ENCODE measurements at places on chromosomes 6 and 20.

DNA sequence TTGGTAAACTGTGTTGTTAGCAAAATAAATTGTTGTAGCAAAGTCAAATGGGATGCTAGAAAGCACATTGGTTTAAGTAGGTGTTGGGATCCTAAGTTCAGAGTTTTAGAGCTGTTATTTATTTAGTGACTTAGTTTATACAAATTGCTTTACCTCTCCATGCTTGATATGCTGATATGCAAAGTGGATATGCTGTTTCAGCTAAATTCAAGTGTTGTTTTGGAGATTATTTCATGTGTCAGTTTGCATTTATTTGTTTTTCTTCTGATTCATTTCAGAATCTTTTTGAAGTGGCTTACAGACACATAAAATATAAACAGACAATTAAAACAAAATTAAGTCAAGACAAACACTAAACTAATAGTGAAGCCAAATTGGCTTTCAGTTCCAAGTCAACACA lies 203.5 kb downstream of the ADGRB3 start:
- DNase-seq: no peak

GRCh38 chr6:152246554-152247337 lies 390.4 kb downstream of the SYNE1 start:
- no peak for DNase-seq

DNA sequence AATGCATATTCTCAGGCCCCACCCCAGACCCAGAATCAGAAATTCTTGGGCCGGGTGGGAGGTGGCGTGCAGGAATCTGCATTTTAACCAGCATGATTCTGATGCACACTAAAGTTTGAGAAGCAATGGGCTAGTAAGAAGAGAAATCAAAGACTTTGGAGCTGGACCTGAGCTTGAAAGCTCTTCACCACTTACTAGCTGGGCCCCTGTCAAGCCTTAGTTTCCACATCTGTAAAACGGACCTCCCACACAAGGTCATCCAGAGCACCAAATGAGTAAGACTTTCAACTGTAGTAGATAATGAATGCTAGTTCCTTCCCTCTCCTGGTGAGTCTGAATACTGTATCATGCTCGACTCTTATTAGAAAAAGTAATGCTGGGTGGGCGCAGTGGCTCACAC lies 87.0 kb downstream of the TBC1D7 start:
- DNase-seq: no peak

GRCh38 chr6:12262236-12263061 lies 27.7 kb upstream of the EDN1 start:
- DNase-seq: no peak

DNA sequence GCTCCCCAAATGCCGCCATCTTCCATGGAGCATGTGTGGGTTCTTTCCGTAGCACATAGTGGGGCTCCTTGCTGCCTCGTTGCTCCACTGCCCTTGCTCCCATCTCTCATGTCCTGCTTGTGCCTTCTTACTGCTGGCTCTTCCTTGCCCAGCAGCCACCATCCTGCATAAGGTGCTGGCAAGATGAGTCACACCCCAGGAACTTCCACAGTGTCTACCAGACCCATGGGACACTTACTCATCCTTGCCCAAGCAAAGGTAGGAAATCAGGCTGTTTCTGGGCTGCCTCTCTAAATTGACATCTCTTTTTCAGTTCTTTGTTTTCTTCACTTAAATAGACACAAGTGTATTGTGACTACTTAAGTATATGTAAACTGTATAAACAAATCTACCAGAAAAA lies 39.4 kb upstream of the RGS17 start:
- peak; percentile 25 for DNase-seq

DNA sequence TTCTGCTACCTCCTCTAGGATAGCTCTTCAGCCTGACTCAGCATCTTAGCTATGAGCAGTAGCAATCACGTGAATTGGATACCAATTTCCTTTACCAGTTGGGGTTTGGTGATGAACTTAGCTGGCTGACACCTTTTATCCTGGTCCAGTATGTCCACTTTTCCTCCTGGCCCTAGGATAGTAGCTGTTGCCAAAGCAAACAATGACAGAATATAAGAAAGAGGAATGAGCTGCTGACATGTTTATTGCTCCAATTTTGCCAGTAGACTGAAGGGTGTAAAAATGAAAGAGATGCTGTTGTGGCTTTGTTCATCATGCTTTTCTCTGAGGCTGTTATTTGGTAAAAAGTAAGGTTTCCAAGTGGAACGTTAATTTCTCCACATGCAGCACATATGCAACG lies 168.3 kb upstream of the JAG1 start:
- DNase-seq: peak; percentile 38

DNA sequence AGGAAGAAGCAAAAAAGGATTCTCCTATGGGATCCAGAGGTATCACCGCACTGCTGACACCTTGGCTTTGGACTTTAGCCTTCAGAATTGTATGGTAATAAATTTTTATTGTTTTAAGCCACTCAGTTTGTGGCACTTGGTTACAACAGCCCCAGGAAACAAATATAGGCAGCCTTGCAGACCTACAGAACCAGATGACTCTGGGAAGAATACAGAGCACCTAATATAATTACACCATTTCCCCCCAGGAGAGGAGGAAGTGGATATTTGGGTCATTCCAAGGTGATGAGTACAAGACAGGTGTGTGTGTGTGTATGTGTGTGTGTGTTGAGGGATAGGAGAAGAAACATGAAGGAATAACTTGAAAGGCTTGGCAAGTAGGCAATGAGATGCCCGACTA lies 84.2 kb upstream of the ENPP5 start:
- no peak for DNase-seq

GRCh38 chr6:75842191-75842590 lies 93.2 kb downstream of the MYO6 start:
- no peak for DNase-seq

- no peak for DNase-seq
Measured at GRCh38 chr6:135188718-135189117, 7.6 kb downstream of the MYB start.

DNA sequence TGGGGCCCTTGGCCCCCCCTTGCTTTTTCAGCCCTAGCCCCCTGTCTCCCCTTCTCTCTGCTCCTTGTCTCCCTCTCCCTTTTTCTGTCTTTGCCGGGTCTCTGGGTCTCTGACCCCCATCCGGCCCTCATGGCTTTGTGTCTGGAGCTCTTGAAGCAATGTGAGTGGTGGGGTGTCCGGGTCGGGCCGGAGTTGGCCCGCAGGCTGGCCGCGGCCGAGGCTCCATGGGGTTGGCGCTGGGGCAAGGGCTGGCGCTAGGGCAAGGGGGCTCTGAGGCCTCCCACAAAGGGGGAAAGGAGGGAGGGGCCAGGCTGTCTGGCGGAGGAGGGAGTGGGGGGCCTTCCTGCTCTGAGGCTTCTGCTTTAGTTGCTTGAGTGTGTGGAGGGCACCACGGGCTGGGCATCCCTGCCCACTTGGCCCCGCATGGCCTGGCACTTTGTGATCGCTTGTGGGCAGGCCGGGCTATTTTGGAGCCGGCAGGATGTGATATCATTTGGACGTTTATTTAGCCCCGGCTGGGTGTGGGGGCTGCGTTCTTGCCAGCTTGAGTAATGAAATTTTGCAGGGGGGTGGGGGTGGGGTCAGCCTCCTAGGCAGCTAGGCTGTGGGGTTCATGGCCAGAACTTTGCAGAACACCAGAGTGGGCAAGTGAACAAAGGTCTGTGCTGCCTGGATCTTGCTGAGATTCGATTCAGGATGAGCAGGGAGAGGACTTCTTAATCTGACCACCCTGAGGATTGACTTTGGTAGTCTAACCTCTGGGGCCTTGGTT lies 78.7 kb upstream of the MYL9 start:
- peak; percentile 61 for DNase-seq

DNA sequence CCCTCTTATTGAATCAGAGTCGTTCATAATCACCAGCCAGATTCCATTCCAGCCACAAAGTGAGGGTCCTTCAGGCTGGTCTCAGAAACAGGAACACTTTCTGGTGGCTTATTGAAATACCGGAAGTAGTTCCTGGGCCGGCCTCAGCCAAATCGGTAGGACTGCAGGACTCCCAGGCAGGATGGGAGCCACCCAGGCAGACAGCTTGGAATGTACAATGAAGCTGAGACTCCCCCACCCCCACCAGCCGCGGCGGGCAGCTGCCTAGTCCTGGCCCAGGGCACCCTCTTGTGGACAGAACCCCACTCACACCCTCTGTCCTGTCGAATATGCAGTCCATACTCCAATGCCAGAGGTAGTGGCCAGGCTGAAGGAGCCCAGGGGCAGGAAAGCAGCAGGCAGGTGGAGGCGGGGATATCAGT lies 43.8 kb downstream of the MDFI start:
- DNase-seq: peak; percentile 98

DNA sequence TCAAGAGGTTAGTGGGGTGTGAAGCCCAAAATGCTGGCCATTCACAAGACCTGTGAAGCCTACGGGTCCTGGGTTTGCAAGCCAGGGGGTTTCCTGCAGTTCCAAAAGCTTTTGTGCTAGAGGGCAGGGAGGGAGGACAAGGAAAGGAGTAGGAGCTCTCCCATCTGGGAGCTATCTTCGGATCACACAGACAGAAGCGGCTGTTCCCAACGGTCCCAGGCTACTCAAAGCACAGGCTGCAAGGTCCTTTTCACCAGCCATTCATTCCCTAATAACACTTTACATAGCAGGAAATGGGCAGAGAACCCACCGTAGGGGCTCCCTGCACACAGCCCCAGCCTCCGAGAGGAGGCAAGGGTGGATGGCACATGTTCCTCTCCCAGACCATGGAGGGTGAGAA lies 296.9 kb downstream of the FOXC1 start:
- no peak for DNase-seq

- peak; percentile 60 for DNase-seq
Measured at GRCh38 chr20:36314734-36315544, 8.8 kb downstream of the DLGAP4 start.

DNA sequence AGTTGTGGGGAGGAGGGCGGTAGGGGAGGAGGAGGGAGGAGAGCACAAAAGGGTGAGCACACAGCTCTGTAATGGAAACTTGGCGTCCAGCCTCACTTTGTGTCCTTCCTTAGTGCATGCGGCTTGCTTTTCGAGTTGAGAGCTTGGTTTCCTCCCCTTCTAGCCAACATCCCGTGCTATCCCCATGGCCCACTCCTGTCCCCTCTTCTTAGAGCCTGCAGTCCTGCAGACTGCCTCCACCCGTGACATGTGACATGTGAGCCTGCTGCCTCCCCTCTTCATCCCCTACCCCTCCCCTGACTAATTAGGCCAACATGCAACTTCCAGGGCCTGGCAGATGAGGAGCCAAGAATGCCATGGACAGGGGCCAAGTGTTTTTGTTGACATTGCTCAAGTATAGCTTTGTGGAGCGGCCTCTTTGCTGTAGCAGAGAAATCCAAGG lies 63.2 kb downstream of the SLC24A3 start:
- DNase-seq: peak; percentile 68

- DNase-seq: peak; percentile 92
Measured at GRCh38 chr20:5835321-5835821, 85.2 kb downstream of the SHLD1 start.

GRCh38 chr6:97322226-97322625 lies 39.2 kb upstream of the MMS22L start:
- no peak for DNase-seq

GRCh38 chr20:34216382-34216742 lies 24.9 kb upstream of the ASIP start:
- DNase-seq: peak; percentile 33

DNA sequence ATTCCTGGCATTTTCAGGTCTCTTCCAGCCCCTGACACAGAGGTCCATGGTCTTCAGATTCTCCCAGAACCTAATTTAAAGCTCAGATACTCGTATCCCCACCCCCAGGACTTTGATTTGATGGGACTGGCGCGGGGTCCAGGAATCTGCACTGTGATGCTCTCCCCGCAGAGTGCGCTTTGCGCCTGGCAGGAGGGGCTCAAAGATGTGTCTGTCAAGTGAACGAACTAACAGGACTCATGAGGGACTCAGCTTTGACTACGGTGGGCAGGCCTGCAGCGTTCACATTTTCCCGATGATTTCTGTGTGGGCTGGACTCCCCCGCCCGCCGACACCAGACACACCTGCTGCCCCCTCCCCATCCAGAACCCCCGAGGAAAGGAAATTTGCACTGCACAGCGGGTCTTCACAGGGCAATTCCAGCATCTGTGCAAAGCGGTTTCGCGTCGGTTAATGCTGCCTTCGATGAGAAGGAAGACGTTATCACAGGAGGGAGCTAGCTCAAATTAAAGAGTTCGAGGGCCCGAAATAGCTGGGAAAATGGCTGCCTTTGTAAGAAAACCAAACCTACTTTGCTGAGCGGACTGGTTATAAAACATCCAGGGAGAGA lies 90.2 kb downstream of the ZDHHC14 start:
- no peak for DNase-seq

- DNase-seq: no peak
Measured at GRCh38 chr6:3546121-3546520, 89.3 kb upstream of the SLC22A23 start.

DNA sequence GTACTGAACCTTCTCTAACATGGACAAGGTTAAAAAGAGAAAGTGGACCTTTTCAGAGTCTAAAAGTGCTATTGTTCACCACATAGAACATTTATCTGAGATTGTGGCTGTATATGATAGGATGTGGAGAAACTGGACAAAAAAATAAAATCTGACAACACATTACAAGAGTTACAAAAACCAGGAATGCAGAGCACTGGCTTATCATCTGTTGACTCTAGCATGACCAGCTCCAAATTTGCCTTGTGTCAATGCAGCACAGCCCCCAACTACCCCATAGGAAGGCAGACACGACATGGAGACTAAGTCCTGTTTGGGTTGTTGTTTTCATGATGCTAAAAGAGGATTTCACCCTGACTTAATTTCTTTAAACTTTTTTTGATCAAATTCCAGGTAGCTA lies 436.9 kb upstream of the MARCKS start:
- DNase-seq: no peak
